NK-92 treated with Interleukin-12 subunit alpha and Interleukin-12 subunit beta, amount 100 ng/mL, for 24 hours (cell line): ENCODE measurements at places on chromosomes 3 and 15.
A peak's percentile ranks its signal among the peaks of the same experiment; 100 is the strongest.

- DNase-seq = no peak
Observed at GRCh38 chr3:190266913-190267290, 55.3 kb downstream of the CLDN1 start.

GRCh38 chr3:15287565-15288330, 44.6 kb downstream of the SH3BP5 start:
- no peak for DNase-seq

GRCh38 chr15:67833710-67834511, 5.9 kb downstream of the RNU6-1 start:
- DNase-seq = no peak

- DNase-seq = no peak
Observed at GRCh38 chr15:92571824-92572223, 83.8 kb downstream of the FAM174B start.

- DNase-seq = peak; percentile 77
Observed at GRCh38 chr15:42194513-42194912, 13.6 kb downstream of the VPS39 start.

GRCh38 chr15:78909791-78910228, 35.0 kb downstream of the CTSH start:
- no peak for DNase-seq

- no peak for DNase-seq
Observed at GRCh38 chr3:160126761-160127160, 98.5 kb upstream of the C3orf80 start.

DNA sequence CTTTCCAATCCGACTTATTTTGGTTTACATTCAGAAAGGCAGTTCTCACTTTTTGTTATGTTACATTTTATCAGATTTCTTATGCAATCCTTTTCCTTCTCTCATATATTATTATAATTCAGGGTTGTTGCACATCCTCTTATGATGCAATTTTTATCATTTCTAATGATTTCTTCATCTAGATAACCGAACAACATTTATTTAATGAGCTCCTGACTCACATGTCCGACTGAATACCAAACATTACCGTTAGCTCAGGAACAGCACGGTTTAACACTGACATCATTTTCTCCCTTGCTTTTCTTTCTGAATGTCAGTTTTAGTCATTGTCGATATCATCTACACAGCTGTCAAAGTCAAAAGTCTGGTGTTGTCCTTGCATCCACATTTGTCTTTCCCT, 199.2 kb downstream of the BCHE start:
- no peak for DNase-seq

DNA sequence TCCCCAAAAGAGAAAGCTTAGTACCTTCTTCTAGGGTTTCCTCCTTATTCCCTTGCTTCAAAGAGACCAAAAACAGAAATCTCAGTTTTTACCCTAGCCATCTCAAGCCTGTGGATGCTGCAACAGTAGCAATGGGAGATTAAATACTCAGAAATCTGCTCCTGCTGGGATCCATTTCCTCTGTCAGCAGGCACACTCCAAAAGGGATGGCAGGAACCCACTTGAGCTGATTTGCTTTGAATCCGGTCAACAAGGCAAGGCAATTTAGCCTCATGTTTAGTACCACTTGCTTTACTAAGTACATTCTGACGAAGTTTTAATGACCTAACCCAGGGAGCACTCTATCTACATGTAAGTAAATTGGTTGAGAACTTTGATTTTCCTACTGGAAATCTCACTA, 590.0 kb upstream of the ADAMTS9 start:
- no peak for DNase-seq

DNA sequence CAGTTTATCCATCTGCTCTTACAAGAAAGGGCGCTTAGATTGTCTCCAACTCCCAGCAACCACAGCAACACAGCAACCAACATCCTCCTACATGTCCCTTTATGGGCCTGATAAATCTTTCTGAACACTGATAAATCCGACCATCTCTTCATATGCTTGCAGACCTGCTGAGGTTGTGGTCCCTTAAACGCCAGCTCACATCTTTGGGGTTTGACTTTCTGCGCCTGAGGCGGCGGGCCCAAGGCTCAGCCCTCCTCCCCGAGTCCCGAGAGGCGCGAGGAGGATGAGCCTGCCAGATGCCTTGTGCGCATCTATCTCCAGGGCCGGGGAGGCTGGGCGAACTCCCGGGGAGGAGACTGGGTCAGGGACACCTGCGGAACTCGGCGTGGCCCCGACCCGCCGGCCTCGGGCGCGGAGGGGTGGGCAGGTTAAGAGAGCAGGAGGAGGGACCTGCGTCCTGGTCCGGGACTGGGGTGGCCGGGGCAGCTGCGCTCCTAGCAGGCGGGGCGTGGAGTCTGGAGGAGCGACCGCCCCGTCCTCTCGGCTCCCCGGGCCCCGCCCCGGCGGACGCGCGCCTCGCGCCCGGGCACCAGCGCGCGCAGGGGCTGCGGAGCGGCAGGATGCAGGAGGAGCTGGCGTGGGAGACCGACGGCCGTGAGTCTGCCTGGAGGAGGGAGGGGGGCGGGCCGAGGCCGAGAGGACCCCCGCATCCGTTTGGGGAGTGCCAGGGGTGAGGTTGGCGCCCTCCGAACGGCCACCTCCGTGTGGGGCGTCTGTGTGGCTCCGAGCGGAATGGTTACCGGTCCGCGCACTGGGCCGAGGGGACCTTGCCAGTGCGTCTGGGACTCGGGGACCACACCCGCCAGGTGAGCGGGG, at the start of gene ANKDD1A:
TSS of gene ANKDD1A (plus strand) at position 592 of the 876 bp plus-strand sequence. CDS start at position 621, 29 bp downstream.
- DNase-seq = no peak

- DNase-seq = peak; percentile 78
Observed at GRCh38 chr15:63487076-63487757, 17.2 kb upstream of the USP3 start.

- DNase-seq = peak; percentile 34
Observed at GRCh38 chr15:55282284-55282833, 7.3 kb downstream of the RAB27A start.

DNA sequence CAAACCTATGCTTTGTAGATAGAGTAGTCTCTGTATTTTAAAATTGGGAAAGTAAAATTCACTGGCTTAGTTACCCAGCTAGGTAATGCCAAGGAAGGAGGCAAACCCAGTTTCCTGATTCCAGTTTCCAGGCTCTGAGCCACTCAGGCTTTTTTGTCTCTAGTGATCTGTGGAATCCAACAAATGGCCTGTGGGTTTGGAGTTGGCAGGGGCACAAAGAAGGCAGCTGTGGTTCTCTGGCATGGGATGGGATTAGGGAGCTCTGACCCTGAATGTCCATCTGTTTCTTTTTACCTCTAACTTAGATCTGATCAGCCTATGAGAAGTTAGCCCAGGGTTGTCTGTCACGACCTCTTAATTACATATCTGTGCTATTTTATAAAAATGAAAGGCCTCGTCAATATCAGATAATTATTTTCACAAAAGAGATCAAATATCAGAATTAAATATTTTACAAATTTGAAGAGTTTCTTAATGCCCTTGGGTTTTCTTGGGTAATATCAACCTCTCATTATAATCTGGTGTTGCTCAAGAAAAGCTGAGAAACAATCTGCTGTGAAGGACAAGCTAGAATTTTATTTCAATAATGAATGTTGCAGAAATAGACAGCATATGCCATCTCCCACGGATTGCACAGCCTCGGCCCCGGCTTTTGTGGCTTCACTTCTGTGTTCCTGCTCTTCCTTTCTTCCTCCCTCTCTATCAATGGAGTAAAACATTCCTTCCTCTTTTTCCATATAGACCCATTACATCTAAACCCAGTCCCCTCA, 63.7 kb upstream of the DAZL start:
- no peak for DNase-seq

- DNase-seq = no peak
Observed at GRCh38 chr15:75835990-75836958, 7.0 kb upstream of the UBE2Q2 start.

DNA sequence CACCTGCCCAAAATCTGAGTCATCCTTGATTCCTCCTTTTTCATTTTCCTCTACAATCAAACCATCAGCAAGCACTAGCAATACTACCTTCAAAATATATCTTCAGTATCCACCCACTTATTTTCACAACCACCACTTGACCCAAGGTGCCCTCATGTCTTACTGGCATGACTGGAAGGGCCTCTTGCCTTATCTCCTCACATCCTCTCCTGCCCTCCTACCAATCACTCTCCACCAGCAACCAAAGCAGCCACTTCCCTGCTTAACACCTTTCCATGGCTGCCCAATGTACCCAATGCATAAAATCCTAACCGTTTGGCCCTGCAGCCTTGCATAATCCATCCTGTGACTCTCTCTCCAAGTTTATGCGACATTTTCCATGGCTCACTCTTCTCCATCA, 76.0 kb downstream of the MTHFS start:
- DNase-seq = no peak

DNA sequence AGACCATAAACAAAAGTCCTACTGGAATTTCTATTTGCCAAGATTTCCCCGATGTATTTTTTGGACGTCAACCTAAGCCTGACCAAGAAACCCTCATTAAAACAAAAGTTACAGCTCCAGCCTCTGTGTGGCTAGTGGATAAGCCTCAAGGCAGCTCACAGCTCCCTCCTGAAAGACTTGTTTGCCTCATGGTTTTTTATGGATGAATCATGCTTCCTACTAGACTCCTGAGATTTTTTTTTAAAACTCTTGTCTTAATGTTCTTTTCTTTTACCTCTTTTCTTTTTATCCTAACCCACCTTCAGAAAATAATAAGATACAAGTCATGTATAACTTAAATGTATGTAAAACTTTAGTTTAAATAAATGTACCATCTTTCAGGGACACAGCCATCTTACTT, 52.4 kb downstream of the SUCNR1 start:
- no peak for DNase-seq

- no peak for DNase-seq
Observed at GRCh38 chr15:26179906-26180305, 316.8 kb upstream of the ATP10A start.

GRCh38 chr3:12661926-12662592, 1.9 kb downstream of the RAF1 start:
- DNase-seq = no peak

DNA sequence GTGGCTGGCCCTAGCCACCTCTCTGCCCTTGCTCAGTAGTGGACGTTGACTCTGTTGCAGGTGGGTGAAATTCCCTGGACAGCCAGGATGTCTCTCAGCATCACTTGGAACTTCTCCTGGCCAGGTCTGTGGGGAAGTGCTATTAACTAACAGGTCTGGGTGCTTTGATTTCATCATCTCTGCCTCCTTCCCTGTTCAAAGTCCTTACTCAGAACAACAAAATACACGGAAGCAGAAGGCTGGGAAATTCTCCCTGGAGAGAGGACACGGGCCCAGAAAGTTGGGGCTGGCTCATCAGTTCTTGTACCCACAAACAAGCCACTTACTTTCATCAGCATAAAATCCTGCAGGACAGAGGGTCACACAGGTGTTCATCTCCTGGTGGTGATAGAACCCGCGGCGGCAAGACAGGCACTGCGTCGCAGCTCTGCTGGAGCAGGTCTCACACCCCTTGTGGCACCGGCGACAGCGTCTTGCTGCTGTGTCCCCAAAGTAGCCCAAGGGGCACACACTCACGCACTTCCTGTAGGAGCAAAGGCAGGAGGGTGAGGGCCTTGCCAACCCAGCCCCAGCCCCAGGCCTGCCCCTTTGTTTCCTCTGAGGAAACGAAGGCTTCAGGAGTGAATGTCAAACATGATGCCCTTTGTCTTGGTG, 29.6 kb upstream of the SNRPA1 start:
- DNase-seq = no peak

- no peak for DNase-seq
Observed at GRCh38 chr15:83769411-83769999, 115.6 kb downstream of the ADAMTSL3 start.

GRCh38 chr15:84955089-84955848, 26.4 kb upstream of the PDE8A start:
- no peak for DNase-seq

DNA sequence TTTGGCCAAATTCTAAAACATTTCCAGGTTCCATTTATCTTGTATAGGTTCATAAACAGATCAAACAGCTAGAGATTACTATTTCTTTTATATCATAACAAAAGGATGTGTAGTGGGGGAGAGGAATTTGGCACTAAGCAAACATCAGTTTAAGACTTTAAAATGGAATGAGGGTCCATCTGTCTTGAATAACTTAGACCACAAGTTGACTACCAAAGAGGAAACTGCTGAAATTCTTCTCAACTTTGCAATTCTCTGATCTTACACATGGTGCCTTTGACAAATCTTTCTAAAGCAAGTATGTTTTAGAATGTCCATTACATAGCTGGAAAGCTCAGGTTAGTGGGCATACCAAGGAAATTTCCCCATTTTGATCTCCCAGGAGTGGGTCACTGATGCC, 140.5 kb upstream of the ADAMTS9 start:
- DNase-seq = no peak

DNA sequence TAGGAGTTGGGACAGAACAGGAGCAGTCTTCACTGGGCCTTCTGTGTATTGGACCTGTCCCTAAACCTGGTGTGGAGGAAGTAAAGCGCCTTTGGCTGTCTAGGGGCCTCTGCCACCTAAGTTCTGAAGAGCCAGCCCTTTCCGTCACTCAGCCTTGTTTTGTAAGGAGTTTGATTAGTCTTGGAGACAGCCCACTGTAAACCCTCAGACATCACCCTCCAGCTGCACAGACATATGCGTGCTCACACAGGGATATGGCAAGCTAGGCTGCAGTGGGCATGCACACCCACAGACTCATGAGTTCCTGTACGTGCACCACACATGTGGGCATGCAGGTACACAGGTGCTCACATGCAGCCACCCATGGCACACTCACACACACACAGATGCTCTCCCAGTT, 5.2 kb downstream of the PRKCD start:
- DNase-seq = no peak

DNA sequence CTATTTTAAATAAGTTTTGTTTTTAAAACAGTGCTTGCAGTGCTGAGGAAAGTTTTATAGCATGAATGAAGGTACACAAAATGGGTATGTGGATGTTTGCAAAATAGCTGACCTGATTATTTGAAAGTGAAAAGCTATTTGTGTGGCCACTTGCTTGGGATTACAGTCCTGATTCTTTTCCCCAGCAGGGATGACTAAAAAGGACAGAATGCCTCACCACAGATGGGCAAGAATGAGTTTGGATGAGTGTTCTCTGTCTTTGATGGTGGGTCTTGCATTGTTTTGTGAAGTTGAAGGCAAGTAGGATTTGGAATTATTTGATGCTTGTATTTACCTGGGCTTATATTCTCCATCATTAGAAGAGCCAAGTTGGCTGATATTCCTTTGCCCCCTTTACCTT, 48.8 kb upstream of the MEIS2 start:
- DNase-seq = no peak

GRCh38 chr15:75985971-75986370, 26.3 kb downstream of the NRG4 start:
- DNase-seq = no peak

GRCh38 chr3:126356373-126357264, 589 bp downstream of the KLF15 start:
- no peak for DNase-seq

GRCh38 chr3:99521551-99521950, 116.8 kb upstream of the COL8A1 start:
- DNase-seq = no peak

- DNase-seq = no peak
Observed at GRCh38 chr3:52250122-52250521, 4.6 kb downstream of the PPM1M start.

DNA sequence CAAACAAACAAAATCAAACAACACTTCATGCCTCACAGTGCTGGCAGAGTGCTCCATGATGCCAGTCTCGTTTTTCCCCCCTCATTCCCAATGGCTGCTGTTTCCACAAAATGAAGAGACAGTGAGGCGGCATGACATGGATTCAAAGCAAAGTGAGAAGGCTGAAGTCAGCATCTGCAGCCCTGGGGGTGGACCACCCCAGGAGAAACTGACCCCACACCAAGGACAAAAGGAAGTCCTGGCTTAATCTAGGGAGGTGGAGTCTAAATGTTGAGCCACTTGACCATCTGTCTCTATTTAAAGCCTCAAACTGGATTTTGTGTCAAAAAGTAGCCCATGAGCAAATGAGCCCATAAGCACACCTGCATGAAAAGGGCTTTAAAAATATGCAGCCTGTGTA, 151.2 kb upstream of the RORA start:
- no peak for DNase-seq
